Omental fat pad (tissue), 4 donors: ENCODE measurements at places on chromosomes 11 and 22. TPM values are rescaled to one million over a fixed set of nuclear protein-coding genes. Genes with fewer than 3 reads are reported as not detected.

- no peak for DNase-seq
These were observed 651 bp upstream of the FAM83F start for GRCh38 chr22:39994041-39994565.

GRCh38 chr11:71991494-71991893 is 7.2 kb upstream of the IL18BP start:
- no peak for DNase-seq

DNA sequence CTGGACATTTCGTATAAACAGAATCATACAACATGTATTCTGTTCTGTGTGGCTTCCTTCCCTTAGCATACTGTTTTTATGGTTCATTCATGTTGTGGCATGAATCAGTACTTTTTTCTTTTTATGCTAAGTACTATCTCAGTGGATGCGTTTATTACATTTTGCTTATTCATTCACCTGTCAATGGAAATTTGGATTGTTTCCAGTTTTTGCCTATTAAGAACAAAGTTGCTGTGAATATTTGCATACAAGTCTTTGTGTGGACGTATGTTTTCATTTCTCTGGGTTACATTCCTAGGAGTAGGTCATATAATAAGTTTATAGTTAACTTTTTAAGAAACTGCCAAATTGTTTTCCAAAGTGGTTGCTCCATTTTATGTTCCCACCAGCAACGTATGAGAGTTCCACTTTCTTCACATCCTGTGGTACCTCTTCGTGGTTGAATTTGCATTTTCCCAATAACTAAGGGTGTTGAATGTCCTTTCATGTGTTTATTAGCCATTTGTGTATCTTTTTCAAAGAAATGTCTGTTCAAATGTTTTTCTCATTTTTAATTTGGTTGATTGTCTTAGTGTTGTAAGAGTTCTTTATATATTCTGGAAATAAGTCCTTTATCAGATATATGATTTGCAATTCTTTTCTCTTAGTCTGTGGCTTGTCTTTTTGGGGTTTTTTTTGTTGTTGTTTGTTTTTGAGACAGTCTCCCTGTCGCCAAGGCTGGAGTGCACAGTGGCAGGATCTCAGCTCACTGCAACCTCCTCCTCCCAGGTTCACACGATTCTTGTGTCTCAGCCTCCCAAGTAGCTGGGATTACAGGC is 46.0 kb upstream of the MICAL2 start:
- DNase-seq, result no peak

- no peak for DNase-seq
These were observed 264.2 kb downstream of the INSC start for GRCh38 chr11:15378941-15379340.

DNA sequence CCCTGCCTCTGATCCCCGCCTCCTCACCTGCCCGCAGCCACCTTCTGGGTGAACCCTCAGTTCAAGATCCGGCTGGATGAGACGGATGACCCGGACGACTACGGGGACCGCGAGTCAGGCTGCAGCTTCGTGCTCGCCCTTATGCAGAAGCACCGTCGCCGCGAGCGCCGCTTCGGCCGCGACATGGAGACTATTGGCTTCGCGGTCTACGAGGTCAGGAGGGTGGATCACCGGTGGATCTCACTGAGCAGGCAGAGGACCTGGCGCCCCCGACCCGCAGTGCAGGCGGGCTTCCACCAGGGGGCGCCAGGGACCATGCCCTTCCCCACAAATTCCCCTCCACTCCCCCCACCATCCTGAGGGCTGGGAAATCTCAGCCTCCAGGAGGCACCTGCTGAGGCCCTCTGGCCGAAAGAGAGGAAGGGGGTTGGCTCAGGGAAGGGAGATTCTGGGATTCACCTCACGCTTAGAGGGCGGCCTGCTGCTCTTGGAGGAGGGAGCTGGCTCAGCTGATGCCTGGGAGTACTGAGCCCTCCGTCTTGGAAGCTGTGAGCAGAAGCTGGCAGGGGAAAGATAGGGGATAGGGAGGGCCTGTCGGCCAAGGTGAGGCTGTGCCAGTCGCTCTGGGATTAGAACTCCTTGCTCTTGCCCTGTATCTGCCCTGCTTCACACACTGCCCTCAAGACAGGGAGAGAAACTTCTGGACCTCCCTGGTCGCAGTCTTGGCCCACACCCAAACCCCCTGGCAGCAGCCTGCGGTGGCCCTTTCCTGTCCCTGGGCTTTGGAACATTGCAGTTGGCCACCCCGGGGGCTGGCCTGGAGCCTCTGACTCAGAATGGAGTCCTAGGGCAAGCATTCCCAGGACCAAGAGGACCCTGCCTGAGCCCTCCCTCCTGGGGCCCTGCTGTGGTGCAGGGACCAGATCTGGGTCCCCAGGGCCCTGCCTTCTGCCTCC is 23.2 kb downstream of the CAPN1 start:
- DNase-seq, result no peak

- no peak for DNase-seq
These were observed 18.3 kb upstream of the TMPRSS4 start for GRCh38 chr11:118058311-118059245.

DNA sequence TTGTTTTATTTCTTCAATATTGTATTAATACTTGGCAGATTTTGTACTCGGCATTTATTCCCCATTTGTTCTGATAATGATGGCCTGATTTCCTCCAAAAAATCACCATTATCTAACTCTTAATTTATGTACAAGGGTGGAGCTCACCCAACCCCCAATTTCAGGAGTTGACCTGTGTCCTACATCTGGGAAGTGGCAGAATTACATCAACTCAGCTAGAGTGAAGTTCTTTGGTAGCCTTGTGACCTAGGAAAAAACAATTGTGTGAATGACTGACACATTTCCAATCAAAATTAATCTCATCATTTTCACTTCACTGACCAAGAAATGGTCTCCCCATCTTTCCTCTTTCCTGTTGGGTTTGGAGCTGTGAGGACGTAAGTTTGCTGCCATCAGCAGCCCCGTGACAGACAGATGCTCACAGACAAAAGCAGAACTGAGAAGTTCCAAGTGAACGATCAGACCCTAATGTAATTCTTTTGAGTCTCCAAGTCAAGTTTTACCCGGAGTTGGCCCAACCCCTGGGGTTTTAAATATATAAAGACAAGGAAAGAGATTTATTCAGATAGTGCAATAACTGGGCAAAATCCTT is 16.6 kb upstream of the MS4A6E start:
- DNase-seq, result no peak

DNA sequence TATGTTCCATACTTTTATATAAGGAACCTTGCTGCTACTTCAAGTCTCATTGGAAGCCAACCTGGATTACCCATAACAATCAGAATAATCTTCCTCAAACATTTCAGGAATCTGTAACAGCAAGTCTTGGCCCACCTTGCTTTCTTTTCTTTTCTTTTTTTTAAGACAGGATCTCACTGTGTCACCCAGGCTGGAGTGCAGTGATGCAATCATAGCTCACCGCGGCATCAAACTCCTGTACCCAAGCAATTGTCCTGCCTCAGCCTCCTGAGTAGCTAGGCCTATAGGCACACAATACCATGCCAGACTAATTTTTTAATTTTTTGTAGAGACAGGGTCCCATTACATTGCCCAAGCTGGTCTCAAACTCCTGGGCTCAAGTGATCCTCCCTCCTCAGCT is 29.3 kb upstream of the PRDM10 start:
- DNase-seq, result no peak

DNA sequence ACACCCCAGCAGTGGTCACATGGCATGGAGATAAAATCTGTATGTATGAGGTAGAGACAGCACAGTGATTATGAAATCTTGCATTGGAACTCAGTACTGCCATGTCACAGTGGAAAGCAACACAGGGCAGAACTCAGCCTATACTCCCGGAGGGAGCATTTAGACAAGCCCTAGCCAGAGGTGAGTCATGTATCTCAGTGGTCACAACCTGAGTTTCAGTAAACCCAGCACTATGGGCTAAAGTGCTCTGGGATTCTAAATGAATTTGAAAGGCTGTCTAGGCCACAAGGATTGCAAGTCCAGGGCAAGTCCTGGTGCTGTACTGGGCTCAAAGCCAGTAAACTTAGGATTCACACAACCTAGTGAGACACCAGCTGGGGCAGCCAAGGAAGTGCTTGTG is 1717.1 kb upstream of the RAG2 start:
- no peak for DNase-seq

GRCh38 chr11:88553204-88553603 is 215.7 kb upstream of the CTSC start:
- DNase-seq, result no peak

- DNase-seq, result no peak
These were observed 1068.3 kb downstream of the OPCML start for GRCh38 chr11:132464003-132464342.

DNA sequence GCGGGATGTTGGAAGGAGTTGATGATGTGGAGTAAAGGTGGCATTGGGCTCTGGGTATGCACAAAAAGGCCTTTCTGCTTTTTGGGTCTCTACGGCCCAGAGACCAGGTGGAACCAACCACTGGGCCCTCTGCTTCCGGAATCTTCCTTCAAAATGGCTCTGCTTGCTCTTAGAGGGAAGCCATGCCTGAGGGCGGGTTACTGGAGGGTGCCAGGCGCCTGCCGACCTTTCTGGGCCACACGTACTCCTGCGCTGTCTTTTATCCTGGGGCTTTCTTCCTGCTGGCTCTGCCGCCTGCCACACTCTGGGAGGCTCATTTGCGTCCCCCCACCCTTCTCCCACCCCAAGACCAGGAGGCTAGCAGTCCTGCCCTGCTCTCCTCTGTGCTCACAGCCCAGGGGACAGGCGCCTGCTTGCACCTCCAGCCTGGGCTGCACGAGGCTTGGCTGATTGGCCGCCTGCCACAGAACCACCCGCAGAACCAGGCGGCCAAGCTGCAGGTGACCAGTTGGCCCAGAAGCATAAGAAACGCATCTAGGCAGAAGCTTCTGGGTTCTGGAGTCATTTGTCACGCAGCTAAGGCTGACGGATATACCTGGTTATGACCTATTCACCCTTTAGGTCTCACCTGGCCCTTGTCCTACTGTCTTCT is 536.9 kb downstream of the TBC1D22A start:
- DNase-seq, result no peak

DNA sequence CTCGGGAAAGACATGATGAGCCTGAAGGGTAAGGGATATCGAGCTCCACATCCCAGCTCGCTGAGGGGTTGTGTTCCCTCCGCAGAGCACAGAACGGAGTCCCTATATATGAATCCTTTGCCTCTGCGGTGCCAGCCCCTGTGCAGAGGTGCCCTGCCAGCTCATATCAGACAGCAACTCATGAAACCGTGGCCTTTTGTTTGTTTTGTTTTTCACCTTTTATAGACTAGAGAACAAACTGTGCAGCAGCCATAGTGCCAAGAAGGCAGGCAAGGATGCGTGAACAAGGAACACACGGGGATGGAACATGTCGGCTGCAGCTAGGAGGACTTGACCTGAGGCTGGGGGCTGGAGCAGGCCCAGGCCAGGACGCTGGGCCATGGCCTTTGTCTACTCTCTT is 109.8 kb downstream of the PKNOX2 start:
- no peak for DNase-seq

DNA sequence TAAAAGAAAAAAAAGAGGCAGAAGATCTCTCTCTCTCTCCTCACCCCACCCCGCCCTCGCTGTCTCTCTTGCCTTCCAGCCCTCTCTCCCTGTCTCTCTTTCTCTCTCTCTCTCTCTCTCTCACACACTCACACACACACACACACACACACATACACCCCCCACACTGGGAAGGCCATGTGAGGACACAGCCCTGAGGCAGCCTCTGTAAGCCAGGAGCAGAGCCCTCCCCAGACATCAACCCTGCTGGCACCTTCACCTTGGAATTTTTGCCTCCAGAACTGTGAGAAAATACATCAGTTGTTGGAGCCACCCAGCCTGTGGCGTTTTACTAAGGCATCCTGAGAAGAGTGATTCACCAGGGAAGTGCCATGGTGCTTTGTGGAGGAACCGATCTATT is 14.7 kb downstream of the APOL3 start:
- no peak for DNase-seq

OR52N4 gene
- not detected for total RNA-seq

OR9Q1 gene
- total RNA-seq, result not detected

ZNF280B gene
- 0.12 TPM for total RNA-seq

OR6T1 gene
- total RNA-seq, result not detected

ENTHD1 gene
- total RNA-seq, result not detected

ANGPTL5 gene
- 3.2 TPM for total RNA-seq

APOL4 gene
- 20.4 TPM for total RNA-seq

KDELR3 gene
- total RNA-seq, result 30.6 TPM

OR51B2 gene
- total RNA-seq, result 1.1 TPM

APLNR gene
- 1.3 TPM for total RNA-seq
